ENCODE measurements at places on chromosomes 7 and 10.

DNA sequence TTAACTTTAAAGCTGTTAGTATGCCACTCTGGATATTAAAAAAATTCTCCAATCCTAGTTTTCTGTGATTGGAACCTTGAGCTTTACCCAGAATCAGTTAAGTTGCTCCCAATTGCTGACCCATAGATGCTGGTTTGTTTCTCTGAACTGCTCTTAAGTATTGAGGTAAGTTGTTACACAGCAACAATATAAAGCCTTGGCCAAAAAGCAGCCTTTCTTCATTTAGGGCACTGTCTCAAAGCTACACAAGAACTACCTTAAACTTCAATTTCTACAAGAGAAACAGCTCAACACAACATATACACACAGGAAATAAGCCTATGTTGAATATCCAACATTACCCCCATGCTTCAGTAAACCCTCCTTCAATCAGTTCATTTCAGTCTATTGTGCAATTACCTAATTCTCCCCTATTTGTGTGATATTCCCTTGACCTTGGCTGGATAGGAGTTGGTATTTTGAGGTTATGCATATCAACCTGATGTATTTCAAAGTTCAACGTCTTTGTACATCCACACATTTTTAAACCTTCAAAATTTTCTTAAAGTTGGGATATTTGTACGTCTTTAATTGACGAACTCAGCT, 11.5 kb downstream of the HNRNPA2B1 start:
- no peak for DNase-seq

DNA sequence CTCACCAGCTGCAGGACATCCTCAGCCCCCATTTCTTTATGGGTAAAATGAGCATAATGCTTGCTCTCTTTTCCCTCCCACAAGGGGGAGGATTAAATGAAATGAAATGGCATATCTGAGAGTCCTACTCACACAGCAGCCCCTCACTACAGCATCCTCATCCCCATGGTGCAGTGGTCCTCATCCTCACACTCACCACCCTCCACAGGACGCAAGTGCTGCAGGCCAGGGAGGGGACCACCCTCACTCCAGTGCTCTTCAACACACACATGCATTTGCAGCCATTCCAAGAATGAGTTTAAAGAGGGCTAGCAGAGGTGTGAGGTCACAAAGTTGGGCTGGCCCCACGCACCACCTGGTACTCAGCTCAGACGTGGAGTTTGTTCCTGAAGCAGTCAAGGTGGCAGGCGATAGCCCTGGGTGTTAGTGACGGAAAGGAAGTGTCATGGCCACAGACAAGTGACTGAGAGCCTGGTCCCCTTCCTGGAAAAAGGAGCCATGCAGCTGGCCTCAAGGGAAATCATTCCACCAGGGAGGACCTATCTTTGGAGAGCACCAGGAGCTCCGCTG, 234.0 kb downstream of the TNS3 start:
- DNase-seq, result no peak

- no peak for DNase-seq
Observed at GRCh38 chr7:128082431-128082830, 51.2 kb upstream of the LRRC4 start.

DNA sequence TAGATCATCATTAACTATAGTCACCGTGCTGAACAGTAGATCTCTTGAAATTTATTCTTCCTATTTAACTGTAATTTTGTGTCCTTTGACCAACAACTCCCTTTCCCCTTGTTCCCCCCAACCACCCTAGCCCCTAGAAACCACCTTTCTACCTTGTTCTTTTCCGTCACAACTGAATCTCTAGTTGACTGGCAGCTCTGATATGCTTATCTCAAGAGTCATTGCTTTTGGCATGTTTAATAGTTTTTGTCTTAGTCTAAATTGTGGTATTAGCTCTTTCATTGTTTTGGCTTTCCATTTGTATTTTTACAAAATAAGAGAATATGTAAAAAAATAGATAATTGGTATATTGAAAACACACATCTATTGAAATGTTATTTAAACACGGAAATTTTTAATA, 1.8 kb downstream of the GNAT3 start:
- DNase-seq, result no peak

DNA sequence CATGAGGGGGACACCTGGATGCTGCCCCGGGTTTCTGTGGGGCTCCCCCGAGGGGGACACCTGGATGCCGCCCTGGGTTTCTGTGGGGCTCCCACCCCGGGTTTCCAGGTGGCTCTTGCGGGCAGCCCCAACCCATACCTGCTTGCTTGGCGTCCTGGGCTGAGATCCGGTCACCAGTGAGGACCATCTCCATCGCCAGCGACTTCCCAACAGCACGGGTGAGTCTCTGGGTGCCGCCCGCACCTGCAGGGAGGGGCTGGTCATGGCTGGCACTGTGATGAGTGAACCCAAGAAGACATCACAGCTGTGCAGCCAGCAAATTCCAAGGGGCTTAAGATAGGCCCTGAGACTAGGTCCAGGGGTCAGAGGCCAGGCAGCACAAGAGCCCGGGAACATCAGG, 6.4 kb downstream of the ECHS1 start:
- no peak for DNase-seq

DNA sequence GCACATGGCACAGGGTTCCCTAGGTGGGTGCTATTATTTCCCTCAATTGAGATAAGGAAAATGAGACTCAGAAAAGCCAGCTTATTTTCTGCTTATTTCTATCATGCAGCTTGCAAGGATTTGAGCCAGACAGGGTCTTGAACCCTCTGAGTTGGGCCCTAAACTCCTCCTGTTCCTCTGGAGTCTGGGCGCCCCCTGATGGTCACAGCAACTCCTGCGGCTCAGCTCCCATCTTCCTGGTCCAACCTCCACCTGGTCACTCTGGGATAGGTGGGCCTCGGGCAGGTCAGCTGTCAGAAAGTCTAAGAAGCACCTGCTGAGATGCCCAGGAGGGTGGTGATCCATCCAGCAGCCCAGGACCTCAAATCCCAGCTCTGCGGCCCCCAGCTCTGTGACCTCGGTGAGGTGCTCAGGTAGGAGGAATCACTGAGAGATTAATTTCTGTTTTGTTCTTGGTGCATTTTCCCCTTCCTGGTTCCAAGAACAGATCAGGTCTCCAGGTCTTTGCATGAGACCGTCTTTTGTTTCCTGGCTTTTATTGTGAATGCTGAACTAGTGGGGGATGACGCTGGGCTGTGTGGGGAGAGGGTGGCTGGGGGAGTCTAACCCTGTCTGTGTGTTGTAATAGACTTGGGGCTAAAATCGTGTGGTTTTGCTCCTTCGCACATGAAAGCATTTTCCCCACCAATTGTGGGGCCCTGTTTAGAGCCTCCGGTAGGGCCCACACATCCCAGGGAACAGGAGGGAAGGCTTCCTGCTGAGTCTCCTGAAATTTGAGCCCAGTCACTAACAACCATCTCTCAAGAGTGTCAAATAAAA, 32.8 kb downstream of the TMEM130 start:
- DNase-seq, result peak; percentile 82

All from glutamatergic neuron (in vitro differentiated cells).